ENCODE measurements at places on chromosomes 5 and 9.
A peak's percentile ranks its signal among the peaks of the same experiment; 100 is the strongest.

GRCh38 chr5:3602785-3603502, 7.3 kb downstream of the IRX1 start:
- DNase-seq: peak; percentile 76

DNA sequence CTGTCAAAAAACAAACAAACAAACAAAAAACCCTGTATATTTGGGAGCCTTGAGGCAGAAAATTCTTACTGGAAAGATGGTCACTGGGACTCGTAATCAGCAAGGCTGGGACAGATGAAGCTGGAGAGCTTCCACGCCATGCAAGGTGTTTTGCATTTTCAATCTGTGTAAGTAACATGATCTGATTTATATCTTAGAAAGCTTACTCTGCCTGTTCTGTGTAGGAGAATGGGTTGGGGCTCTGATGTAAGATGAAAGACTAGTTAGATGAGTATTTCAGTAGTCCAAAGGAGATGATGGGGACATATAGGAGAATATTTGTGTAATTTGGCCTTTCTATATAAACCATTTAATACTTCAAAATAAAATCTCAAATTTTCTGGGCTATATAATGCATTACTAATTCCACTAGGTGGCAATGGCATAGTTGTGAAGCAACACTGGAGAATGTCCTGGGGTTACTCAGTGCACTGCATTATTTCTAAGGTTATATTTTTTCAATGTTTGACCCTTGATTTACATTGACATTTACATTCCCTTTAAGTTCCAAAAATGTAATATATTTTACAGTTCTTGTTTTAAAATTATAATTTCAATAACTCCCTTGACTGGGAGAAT, 21.9 kb upstream of the FSD1L start:
- no peak for DNase-seq

GRCh38 chr9:137023583-137023991, 4.5 kb downstream of the ABCA2 start:
- no peak for DNase-seq

GRCh38 chr9:77554586-77555105, 93.5 kb downstream of the GNA14 start:
- DNase-seq: peak; percentile 7
